ENCODE measurements at places on chromosomes 12 and 14.

DNA sequence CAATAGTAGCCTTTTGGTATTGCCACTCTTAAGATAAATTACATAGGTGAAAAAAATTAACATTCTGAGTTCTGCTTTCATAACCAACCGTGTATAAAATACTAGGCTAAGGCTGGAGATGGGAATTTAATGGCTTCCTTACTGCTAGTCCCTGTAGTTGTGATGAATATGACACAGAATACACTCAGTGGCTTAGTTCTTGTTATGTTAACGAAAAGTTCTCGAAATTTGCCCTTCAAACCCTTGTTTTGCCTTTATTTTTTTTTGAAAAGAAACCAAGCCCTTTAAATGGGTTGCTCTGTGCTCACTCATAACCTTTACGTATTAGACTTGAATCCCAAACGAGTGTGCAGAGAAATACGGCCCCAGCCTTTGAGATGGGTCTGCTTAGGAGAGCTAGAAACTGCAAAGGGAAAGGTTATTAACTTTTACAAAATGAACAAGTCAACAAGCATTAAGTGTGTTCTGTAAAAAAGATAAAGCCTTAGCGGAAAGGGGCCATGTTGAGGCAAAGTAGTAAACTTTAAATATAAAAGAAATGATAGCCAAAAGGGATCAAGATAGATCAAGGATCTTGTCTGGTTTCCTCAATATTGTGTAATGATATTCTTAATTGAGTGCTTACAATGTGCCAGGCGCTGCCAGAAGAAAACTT lies 1.7 kb downstream of the NUDT4 start:
- DNase-seq, result no peak

GRCh38 chr14:97731800-97732199 lies 934.6 kb downstream of the VRK1 start:
- DNase-seq, result no peak

- DNase-seq, result peak; percentile 8
Observed at GRCh38 chr14:100900837-100901390, 2.6 kb downstream of the RTL1 start.

DNA sequence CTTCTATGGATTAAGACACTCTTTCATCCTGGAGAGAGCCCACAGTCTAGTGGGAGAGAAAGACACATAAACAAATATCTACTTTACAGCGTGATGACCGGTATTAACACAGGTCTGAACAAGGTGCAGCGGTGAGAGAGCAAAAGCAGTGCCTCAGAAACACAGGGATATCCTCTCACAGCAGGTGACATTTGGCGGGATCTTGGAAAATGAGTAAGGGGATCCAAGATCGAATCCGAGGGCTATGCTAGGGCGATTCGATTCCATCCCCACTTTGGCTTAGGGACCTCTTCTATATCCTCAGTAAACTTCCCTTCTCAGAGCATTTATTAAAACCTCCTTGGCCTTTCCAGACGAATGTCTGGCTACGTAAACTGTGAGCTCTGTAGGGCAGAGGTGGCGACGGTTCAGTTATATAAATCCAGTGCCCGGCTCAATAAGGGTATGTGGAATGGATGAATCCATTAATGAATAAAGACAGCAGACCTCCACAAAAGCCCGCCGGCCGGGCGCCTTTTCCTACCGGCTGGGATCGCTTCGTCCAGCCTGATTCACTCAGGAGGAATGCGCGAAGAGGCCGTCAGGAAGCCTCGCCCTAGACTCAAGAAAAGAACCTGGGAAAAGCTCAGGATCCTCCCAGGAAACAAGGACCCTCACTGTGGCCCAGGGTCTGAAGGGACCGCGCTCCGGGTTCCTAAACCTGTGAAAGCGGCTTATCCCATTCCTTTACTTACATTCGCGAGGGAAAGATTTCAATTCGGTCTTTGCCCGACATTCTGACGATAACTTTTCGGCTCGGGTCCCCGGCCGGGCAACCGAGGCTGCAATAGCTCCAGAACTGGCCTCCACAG lies 455 bp downstream of the ATP6V1D start:
- DNase-seq, result peak; percentile 51

DNA sequence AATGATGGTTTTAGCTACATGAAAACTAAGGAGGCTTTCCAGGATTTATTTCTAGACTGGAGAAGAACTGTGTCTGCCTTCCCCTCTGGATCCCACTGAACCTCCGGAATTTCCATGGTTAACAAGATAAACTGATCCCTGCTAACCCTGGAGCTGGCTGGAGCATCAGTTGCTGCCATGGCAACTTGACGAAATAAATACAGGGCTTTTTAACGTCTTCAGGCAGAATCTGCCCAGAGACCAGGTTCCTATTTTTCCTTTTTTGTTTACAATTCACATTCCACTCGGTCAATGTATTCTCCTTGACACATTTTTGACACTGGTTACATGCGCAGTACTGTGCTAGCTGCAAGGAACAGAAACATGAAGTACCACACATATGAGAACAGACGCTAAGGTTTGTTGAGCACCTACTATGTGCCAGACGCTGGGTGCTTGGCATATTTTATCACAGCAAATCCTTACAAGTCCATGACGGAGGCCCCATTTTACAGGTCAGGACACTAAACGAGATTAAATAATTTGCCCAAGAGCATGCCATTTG lies 1.7 kb downstream of the C14orf132 start:
- DNase-seq, result no peak

DNA sequence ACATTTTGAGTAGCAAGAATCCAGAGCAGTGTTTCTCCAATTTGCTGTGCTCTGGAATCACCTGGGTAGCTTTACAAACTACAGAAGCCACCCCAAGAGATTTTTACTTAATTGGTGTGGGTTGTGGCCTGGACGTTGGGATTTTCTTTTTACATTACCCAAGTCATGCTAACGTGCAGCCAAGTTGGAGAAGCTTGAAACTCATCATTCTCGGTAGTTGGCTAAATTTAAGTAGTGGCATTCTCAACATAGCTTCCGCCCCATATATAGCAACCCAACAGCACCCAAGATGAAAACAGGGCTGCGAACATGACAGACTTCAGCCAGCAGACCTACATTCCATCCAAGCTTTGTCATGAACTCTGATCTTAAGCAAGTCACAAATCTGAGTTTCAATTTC lies 25.0 kb downstream of the DAD1 start:
- no peak for DNase-seq

GRCh38 chr12:11713202-11713601 lies 63.7 kb downstream of the ETV6 start:
- no peak for DNase-seq

- peak; percentile 31 for DNase-seq
Observed at GRCh38 chr12:9049520-9050133, 60.3 kb downstream of the KLRG1 start.

DNA sequence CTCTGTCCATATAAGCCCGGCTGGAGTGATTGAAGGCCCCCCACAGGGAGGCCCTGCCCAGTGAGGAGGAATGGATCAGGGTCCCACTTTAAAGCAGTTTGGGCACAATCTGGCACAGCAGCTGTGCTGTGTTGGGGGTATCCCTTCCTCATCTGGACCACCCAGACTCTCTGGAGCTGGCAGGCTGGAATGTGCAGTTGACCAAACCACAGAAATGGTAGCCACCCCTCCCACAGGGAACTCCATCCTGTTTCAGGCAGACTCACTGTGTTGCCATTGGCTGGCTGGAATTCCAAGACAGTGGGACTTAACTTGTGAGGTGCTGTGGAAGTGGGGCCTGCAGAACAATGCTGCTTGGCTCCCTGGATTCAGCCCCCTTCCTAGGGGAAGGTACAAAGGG lies 53.5 kb upstream of the YARS2 start:
- DNase-seq, result no peak

DNA sequence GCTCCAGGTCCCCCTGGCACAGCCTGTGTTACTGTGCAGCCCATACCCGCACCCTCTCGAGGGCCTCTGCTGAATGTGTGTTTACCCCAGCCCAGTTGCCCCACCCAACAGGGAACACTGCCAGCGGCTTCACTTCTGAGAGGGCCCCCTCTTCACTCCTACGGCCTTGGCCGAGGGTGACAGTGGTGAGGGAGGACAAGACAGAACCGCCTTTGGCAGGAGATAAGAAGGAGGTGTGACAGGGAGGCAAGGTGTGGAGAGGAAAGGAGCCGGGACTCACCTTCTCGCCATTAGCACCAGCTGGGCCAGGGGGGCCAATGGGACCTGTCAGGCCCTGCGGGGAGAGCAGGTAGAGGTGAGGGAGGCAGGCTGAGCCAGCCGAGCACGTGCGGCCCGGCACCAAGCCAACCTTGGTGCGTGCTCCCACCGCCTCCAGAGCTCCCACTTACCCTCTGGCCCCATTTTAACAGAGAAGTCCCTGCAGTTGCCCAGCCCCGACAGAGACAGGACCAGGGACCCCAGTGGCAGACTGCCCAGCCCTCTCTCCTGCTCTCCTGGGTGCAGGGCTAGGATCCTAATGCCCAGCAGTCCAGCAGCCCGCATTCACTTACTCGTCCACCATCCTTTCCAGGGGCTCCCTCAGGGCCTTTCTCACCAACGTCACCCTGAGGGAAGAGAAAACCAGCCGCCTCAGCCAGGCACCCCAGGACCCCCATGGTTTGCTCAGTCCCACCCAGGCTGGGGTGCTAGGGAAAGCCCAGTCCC lies 18.3 kb downstream of the TMEM106C start:
- no peak for DNase-seq

All from kidney glomerular epithelial cell (primary cell).